ENCODE measurements at places on chromosomes 6 and 20.
A peak's percentile ranks its signal among the peaks of the same experiment; 100 is the strongest.

DNA sequence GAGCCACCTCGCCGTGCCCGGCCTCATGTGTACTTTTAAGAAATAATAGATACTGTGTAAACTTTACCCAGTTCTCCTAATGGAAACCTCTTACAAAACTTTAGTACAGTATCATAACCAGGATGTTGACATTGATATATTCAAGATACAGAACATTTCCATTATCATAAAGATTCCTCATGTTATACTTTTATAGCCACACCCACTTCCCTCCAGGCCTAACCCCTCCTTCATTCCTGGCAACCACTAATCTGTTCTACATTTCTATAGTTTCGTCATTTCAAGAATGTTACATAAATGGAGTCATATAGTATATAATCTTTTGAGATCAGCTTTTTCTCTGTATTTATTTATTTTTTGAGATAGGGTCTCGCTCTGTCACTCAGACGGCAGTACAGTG is 52.6 kb upstream of the SALL4 start:
- no peak for DNase-seq

- no peak for DNase-seq
Measured at GRCh38 chr6:153957394-153957793, 81.6 kb upstream of the OPRM1 start.

DNA sequence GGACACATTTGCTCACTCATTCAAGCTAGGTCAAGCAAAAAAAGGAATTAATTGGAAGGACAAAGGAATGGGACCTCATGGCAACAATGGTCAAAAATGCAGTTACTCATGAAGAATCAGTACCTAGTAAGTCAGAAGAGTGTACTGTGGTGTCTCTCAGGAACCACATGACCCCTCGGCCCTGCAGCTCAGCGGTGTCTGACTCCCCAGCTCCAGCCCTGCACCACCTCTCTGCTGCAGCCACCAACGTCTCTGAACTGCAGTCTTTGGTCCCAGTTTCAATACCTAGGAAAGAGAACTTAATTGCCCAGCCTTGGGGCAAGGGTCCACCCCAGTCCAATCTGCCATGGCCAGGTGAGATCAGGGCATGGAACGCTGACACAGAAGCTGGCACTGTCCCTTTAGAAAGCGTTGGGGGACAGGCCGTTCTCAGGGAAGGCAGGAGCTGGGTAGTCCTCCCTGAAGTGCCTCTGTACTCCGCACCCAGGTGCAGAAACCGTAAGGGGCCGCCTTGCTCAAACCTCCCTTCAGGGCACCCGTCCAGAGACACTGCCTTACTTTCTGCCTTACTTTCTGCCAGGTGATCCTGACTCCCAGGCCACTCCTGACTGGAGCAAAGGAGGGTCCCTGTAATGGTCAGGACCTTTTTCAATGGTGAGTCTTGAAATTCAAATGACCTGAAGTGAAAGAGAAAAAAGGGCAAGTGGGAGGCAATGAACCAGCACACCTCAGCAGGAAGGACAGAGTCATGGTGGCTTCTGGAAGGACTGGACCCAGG is 13.2 kb upstream of the NELFCD start:
- no peak for DNase-seq

- DNase-seq, result no peak
Measured at GRCh38 chr20:1386323-1386722, 6.5 kb downstream of the FKBP1A start.

DNA sequence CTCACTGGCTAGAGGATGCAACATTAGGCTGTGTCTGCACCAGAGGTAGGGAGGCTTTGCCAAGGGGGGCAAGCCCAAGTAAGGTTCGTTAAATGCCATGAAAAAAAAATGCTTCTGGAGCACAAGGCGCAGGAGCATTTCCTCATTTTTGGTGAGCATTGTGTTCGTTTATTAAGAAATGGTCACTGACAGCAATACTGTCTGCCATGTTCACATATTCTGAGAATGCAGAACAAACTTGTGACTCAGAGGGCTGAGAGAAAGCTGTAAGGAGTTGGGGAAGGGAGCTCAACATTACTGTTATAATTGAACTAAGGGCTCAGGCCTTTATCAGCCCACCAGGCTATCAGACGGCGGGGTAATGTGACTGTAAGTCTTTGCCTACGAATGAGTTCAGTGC is 465.4 kb upstream of the BTBD3 start:
- no peak for DNase-seq

- no peak for DNase-seq
Measured at GRCh38 chr6:119521251-119521650, 171.7 kb upstream of the MAN1A1 start.

GRCh38 chr20:60667641-60668040 is 584.4 kb upstream of the CDH4 start:
- no peak for DNase-seq

DNA sequence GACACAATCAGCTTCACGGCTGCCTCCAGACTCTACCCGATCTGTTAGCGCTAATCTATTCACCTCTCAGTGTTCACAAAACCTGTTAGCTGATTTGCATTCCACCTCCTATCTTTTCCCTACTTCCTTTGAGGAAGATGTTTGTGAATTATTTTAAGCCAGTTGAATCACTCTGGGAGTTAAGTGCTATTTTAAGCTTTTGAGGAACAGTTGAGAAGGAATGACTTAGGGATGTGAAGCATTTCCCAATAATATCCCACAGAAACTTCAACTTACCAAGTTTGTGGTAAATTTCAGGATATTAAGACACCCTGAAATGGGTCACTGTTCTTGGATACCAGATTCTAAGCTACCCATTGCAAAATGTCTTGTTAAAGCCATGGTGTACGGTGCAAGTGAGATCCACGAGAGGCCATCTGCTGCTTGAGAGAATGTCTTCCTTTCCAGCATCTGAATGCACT is 145.2 kb upstream of the CITED2 start:
- DNase-seq, result no peak

DNA sequence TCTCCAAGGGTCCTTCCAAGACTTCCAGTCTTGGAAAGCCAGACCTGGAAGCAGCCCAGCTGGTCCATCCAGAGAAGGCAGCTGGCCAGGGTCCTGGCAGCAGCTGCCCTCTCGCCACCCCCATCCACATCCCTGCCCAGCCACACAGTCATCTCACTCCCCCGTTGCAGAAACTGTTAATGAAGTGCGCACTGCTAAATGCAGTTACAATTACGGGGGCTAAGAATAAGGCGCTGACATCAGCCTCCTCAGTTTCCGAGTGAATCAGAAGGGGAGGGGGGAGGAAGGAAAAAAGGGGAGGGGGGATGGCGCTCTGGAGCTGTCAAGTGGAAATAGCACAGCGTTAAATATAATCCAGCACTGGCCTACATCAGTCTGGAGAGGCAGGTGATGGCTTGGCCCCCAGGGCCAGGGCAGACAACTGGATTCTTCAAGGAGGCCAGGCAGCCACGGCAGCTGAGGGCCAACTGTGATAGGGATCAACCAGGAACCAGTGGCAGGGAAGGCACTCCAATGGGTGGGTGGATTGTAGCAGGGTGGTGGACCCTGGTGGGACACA is 6.9 kb downstream of the RIMS4 start:
- DNase-seq, result no peak

DNA sequence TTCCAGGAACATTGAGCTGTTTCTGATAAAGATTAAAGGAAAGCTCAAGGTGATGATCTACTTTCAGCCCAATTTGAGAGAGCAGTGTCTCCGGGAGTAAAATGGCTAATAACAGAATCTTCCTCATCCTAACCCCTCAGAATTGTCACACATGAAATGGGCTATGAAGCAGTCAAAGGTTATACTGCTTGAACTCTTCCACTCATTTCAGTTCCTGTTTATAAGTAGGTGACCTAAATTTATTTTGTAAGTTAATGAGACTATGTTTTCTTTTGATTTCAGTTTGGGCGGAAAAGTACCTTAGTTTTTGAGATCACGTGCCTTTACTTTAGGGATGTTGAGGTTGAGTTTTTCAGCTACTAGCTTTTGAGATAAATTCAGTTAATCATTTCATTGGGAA is 47.2 kb downstream of the QKI start:
- no peak for DNase-seq

DNA sequence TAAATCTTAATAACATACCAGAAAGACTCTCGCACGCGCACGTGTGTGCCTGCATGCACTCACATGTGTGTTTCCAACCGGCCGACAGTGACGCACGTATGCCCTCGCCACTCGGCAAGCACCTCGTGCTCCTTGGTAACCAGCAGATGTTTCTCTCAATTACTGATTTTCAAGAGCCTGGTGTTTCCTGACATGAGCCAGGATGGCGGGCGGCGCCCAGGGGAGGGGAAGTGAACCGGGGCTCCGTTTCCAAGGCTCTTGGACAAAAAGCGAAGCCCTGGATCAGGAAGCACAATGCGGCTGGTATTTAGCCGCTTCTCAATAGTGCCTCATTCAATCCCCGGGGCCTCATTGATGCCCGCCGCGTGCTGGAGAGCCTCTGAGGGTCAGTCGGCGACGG is 37.7 kb downstream of the PMEPA1 start:
- DNase-seq, result no peak

GRCh38 chr20:21564127-21564773 is 50.4 kb upstream of the NKX2-2 start:
- no peak for DNase-seq

DNA sequence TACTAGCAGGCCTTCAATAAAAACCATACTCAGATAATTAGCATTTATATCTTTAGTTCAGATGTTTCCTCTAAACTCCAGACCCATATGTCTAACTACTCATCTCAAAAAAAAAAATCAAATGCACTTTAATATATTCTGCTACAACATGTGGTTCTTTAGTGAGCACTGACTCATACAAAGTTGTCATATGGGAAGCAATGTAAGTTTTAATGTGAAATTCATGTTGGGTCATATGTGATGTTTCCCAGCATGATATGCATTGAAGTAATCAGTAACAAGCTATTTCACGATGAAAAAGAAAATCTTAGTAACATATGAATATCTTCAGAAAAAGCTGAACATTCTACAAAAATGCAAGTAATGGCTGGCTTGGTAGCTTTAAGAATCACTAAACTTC is 859.7 kb upstream of the ADGRB3 start:
- no peak for DNase-seq

GRCh38 chr6:107641500-107641941 is 151.6 kb downstream of the SOBP start:
- DNase-seq, result no peak

DNA sequence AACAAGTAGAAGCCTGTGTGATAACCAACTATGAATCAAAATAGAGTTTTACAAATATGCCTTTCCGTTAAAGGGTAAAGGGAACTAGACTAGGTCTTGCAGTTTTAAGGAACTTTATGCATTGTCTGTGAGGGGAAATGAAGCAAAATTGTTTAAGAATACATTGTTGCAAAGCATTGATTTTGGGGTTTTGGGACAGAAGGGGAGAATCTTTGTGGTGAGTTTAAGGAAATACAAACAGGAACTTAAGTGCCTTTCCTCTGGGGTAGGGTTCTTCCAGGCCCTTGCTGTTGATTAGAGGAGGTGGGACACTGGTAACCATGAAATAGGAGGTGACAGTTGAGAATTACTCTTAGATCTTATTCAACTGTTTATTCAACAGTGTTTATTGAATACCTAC is 4.7 kb downstream of the MAPK14 start:
- DNase-seq, result no peak

DNA sequence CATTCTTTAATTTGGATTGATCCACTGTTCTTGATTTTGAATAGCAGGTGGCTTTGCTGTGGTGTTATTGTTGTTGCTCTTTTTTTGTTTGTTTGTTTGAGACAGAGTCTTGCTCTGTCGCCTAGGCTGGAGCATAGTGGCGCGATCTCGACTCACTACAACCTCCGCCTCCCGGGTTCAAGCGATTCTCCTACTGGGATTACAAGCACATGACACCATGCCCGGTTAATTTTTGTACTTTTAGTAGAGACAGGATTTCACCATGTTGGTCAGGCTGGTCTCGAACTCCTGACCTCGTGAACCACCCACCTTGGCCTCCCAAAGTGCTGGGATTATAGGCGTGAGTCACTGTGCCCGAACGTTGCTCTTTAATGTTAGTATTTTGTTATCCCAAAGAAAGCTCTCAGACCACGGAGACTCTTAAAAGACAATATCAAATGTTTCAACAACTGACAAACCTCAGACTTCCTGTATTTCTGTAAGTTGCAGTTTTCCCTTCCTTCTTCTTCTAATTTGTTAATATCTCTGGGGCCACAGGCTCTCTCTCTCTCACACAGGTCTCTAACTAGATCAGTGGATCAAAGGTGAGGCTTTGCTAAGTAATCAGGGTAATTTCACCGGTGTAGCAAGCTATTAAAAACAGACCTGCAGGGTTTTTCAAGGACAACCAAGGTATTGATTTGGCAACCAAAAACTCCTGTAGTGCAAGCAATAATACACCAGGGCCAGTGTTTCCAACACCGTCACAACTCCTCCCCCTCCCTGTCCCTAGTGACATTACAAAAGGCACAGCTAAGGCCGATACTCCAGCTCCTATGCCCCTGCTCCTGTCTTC is 48.8 kb upstream of the ZNF217 start:
- peak; percentile 50 for DNase-seq

DNA sequence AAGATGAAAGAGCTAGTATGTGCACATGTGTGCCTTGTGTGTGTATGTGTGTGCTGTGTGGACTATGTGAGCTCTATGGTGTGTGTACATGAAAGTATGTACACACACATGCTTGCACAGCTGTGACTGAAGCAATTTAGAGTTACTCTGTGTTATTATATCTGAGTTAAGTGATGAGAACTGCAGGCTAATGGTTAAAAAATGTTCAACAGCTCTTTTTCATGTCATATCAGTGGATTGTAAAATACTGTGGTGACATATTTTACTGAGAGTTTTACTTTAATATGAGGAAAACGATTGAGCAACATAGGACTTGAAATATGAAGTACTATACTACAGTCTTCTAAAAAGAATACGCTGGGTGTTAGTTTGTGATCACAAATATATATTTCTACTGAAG is 195.7 kb upstream of the KCNK16 start:
- DNase-seq, result no peak

DNA sequence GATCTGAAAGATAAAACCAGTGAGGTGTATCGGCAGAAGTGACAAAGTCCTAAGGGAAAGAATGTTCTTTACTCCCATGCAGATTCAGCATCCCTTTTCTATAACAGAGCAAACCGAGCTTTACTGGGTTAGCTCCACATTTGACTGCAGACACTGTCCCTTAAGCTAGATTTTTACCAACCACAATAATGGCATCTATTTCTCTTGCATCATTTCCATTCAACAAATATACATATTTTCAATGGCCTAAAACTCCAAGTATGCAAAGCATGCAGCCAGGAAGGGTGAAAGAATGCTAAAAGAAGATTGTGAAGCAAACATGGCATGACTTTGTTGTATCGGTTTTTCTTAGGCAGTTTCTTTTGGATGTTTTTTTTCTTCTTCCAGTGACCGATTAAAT is 255.4 kb downstream of the OGFRL1 start:
- DNase-seq, result no peak

DNA sequence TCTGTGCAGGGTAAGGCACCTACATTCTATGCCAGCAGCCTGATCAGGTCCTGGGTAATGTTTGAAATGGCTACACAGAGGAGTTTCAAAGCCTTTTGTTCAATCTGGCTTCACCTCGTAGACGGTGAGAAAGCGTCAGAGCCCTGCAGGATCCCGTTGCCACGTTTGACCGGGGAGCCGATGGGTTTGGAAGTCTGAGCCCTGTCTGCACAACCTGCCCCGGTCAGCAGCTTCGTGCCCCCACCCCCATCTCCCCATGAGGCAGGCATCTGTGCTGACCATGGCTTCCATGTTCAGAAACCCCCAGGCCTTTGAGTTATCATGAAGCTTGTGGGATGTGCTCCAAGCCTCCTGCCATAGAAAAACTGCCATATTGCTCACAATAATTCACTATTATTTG is 63.9 kb downstream of the PTPN1 start:
- no peak for DNase-seq

GRCh38 chr6:105994591-105995390 is 91.3 kb upstream of the PRDM1 start:
- peak; percentile 21 for DNase-seq

Measured in T-cell (primary cell).